Kidney (tissue), 22 donors: ENCODE measurements at places on chromosomes 5 and 9. TPM values are rescaled to one million over a fixed set of nuclear protein-coding genes. Genes with fewer than 3 reads are reported as not detected.

CA9 gene
- polyA plus RNA-seq = 0.67 TPM

IL4 gene
- not detected for polyA plus RNA-seq

NKD2 gene
- 7.9 TPM for polyA plus RNA-seq

OTP gene
- polyA plus RNA-seq = not detected

ZNF454 gene
- polyA plus RNA-seq = 0.77 TPM

SPINK7 gene
- 1.8 TPM for polyA plus RNA-seq

MCIDAS gene
- not detected for polyA plus RNA-seq

AGXT2 gene
- polyA plus RNA-seq = 215 TPM

TMEM174 gene
- polyA plus RNA-seq = 59.0 TPM

MCTP1 gene
- polyA plus RNA-seq = 1.4 TPM

REEP2 gene
- polyA plus RNA-seq = 8.8 TPM

TEX48 gene
- not detected for polyA plus RNA-seq

DNAJC18 gene
- polyA plus RNA-seq = 3.9 TPM

GRM6 gene
- not detected for polyA plus RNA-seq

MAN2A1 gene
- 12.7 TPM for polyA plus RNA-seq

PCDHAC2 gene
- polyA plus RNA-seq = 0.30 TPM

PCDHGA7 gene
- 0.49 TPM for polyA plus RNA-seq

NXNL2 gene
- 4.9 TPM for polyA plus RNA-seq

OMD gene
- 0.52 TPM for polyA plus RNA-seq

SWI5 gene
- 67.8 TPM for polyA plus RNA-seq

GPSM1 gene
- polyA plus RNA-seq = 11.9 TPM

INSL4 gene
- polyA plus RNA-seq = not detected

TBC1D2 gene
- 7.7 TPM for polyA plus RNA-seq

SLC22A4 gene
- 7.6 TPM for polyA plus RNA-seq

STPG3 gene
- not detected for polyA plus RNA-seq

RETREG1 gene
- 53.6 TPM for polyA plus RNA-seq

MAML1 gene
- polyA plus RNA-seq = 5.3 TPM

COL23A1 gene
- polyA plus RNA-seq = 4.1 TPM

SH3TC2 gene
- polyA plus RNA-seq = 0.17 TPM

MVB12B gene
- polyA plus RNA-seq = 4.5 TPM

IFNA21 gene
- not detected for polyA plus RNA-seq

PDE4D gene
- polyA plus RNA-seq = 9.2 TPM

PPP3R2 gene
- not detected for polyA plus RNA-seq

ACOT12 gene
- polyA plus RNA-seq = 2.2 TPM

TOR4A gene
- 4.9 TPM for polyA plus RNA-seq

MPDZ gene
- 18.5 TPM for polyA plus RNA-seq

TOR2A gene
- polyA plus RNA-seq = 14.5 TPM

UGT3A2 gene
- polyA plus RNA-seq = 4.4 TPM

RNF224 gene
- 0.80 TPM for polyA plus RNA-seq

RUSC2 gene
- 13.4 TPM for polyA plus RNA-seq

CNTFR gene
- 1.7 TPM for polyA plus RNA-seq

CD14 gene
- 43.8 TPM for polyA plus RNA-seq

FAM221B gene
- not detected for polyA plus RNA-seq

FYB1 gene
- polyA plus RNA-seq = 2.3 TPM

ERCC6L2 gene
- polyA plus RNA-seq = 4.4 TPM

SLC45A2 gene
- 0.22 TPM for polyA plus RNA-seq

ASPN gene
- 3.2 TPM for polyA plus RNA-seq
